ENCODE measurements at places on chromosomes 16 and 17.

- DNase-seq = no peak
Observed at GRCh38 chr17:82281076-82281475, 7.6 kb upstream of the CSNK1D start.

DNA sequence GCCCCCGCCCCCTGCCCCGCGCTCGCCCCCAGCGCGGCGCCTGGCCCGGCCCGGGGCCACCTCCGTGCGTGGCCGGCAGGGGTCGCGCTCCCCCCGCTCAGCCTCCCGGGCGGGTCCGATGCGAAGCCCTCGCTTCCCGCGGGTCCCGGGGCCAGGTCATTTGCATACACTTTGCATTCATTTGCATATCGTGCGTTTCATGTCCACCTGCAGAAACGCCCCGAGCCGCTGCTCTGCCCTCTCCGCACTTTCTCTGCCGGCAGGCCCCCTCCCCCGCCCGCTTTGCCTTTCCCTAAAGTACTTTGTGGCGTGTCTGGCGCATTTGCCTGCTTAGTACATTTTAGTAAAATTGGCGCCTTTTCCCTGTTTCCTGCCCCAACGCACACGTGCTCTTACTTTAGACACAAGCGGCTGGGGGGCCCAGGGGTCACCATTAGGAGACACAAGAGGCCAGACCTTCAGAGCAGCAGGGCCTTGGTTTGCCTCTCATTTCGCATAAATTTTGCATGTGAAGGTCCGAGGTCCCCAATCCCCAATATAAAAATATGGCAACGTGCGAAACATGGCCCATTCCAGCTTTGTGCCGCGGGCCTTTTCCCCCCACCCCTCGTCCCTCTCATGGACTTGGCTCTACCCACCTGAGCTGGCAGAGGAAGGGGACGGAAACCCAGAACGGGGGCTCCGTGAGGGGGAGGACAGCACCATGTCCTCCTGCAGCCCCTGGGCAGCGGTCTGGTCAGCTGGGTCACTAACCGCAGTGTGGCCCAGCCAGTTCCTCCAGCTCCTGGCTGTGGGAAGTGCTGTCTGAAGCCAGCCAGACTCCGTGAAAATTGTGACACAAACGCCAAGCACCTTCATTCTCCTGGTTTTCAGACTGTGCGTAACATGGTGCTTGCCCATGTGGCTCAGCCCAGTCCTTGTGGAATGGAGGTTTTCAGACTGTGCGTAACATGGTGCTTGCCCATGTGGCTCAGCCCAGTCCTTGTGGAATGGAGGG is 34.8 kb downstream of the CBFA2T3 start:
- DNase-seq = peak; percentile 94

- no peak for DNase-seq
Observed at GRCh38 chr17:21251337-21252010, 1.7 kb downstream of the NATD1 start.

- peak; percentile 47 for DNase-seq
Observed at GRCh38 chr17:6910987-6911603, 79.6 kb upstream of the TEKT1 start.

GRCh38 chr16:78392585-78393195 is 293.2 kb downstream of the WWOX start:
- peak; percentile 14 for DNase-seq

- DNase-seq = peak; percentile 93
Observed at GRCh38 chr17:59842901-59843652, 49.7 kb downstream of the TUBD1 start.

- DNase-seq = no peak
Observed at GRCh38 chr16:73064212-73064993, 16.5 kb upstream of the ZFHX3 start.

DNA sequence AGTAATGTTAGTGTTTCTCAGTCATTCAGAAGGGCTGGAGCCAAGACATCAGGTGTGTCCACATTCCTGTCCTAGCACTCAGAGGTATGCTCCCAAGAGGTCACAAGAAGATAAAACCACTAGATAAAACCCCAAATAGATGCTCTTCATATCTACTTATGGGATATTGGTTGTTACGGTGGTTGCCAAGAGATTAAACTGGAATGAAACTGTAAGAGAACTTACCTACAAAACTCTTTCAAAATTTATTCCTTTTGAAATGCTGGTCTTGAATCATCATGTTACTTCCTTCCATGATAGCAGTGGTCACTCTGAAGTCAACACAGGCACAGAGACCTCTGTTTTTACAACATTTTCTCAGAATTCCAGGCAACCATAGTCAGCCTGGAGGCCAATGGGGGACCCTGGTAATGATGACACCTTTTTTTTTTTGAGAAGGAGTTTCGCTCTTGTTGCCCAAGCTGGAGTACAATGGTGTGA is 122.4 kb upstream of the WSCD1 start:
- no peak for DNase-seq

DNA sequence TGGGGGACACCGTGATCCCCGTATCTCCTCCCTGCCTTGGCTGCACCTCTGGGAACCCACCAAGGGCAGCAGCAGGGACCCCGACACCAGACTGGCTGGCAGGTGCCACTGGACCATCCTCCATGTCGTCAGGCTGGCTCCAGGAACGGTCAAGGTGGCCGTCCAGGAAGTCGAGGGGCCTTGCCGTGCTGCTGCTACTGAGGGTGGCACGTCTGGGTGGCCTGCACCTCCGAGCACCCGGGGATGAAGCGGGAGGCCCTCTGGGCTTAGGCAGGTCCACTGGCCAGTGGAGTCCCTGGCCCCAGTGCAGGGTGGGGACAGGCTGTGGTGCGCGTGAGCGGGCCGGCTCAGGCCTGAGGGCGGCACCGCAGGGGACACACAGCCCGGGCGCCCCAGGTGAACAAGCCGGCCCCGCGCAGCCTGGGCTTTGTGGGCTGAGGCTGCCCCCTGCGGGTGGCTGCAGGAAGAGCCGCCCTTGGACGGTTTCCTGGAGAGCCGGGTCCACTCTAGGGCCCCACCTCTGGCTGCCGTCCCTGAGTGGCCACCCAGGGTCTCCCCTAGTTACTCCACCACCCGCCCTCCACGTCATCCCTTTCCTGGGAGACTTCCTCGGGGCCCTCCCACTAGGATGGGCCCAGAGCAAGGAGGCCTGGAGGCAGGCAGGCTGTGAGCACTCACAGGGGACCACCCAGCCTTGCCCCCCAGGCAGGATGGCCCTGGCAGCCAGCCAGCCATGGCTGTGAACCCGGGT is 42.8 kb upstream of the ZC3H18 start:
- peak; percentile 88 for DNase-seq

GRCh38 chr17:22516861-22517636 is 824.7 kb downstream of the KCNJ18 start:
- no peak for DNase-seq

- peak; percentile 68 for DNase-seq
Observed at GRCh38 chr16:8572919-8573724, 17.2 kb downstream of the TMEM114 start.

- DNase-seq = peak; percentile 61
Observed at GRCh38 chr17:47776330-47777197, 43.5 kb downstream of the TBX21 start.

GRCh38 chr17:143785-144281 is 6.5 kb downstream of the SCGB1C2 start:
- DNase-seq = peak; percentile 89

DNA sequence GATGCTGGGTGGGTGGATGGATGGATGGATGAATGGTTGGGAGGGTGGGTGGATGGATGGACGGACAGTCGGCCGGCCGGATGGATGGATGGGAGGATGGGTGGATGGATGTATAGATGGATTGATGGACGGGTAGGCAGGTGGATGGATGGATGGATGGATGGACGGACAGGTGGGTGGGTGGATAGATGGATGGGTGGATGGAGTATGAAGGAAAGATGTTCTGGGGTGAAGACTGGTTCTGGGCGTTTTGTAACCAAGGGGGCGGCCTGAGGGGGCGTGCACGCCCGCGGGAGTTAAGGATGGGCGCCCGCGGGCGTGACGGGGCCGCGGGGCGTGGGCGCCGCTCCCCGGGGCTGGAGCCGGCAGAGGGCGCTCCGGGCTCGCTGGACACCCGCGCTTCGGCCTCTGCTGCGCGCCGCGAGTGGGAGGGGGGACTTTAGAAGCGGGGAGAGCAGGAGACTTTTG is at the start of gene NECAB2:
TSS of gene NECAB2 (plus strand) at position 407 of the 468 bp plus-strand sequence. CDS start 405 bp downstream, outside the sequence.
- no peak for DNase-seq
